ENCODE measurements at places on chromosomes 13 and 19.

DNA sequence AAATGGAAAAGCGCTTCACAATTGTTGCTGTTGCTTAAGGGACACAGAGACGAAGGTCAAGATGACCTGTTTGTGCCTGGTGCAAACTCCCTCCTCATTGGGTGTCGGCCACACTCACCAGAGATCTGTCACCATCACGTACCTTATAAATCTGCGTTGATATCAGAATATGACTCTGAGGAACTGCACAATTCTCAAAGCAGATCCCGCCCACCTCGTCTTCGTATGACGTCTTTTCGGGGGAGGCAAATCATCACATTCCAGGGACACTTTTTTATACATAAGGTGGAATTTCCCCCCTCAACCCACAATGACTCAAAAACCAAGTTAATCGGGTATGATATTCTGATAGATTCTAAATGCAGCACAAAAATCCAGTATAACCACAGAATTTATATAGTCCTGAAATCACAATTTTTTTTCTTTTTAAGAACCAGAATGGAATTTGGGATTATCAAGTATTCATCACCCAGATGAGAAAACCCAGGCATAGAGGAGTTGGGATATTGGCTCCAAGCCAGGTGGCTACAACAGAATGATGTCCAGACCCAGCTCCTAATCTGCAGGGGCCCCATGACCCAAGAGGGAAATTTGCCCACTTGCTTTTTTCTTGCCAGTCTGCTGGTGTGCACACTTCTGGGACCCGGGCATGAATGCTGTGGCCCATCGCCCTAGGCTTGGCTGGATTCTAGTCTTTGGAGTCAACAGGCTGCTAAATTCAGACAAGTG, 50.6 kb upstream of the MTIF3 start:
- DNase-seq, result no peak

DNA sequence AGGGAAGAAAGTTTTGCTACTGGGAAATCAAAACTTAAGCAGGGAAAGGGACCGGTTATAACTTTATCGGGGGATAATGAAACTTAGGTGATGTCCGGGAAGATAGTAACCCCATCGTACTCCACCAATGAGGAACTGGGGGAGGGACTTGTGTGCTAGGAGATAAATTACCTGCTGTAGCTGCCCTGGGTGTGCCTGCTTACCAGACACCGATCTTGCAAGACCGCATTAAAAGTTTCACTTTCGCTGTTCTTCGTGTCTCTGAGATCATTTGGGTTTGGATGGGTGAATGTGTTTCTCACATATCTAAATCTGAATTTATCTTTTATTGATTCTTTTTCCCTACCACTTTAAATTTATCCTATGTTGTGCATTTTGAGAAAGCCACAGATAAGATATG, 381.4 kb downstream of the SLITRK6 start:
- DNase-seq, result no peak

- no peak for DNase-seq
Measured at GRCh38 chr19:50300814-50301606, 28.2 kb downstream of the KCNC3 start.

DNA sequence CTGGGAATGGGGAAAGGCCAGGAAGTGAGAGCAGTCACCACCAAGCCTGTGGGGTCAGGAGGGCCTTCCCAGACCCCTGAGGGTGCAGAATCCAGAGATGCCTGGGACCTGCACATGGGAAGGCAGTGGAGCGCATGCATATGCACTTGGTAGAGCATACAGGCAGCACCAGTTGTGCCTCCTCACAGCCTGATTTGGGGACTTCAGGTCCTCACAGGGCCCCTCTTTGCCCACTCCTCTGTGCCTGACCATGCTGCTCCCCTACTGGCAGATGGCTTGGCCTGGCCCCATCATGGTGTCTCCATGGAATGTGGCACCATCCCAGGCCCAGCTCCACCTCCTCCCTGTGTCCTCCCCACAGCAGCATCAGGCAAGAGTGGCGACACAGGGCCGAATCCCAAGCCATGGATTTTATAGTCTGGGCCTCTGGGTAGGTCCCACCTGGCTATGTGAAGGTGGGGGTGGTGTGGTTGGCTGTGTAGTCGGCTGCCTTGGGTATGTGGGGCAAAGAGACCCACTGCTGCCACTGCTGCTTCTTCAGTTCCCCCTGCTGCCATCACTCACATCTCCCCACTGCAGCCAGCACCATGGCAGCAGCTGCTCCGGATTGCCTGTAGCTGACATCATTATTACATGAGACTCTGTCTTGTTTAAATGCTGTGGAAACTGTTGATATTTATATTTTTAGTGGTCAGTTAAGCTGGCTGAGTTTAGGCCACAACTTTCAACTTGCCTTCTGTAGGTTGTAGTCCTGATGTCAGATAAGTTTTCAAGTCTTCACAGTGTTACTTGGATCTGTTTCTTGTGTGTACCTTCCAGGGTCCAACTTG, 247.0 kb downstream of the GPC6 start:
- DNase-seq, result no peak

GRCh38 chr19:10797078-10797477, 38.9 kb downstream of the TMED1 start:
- DNase-seq, result no peak

DNA sequence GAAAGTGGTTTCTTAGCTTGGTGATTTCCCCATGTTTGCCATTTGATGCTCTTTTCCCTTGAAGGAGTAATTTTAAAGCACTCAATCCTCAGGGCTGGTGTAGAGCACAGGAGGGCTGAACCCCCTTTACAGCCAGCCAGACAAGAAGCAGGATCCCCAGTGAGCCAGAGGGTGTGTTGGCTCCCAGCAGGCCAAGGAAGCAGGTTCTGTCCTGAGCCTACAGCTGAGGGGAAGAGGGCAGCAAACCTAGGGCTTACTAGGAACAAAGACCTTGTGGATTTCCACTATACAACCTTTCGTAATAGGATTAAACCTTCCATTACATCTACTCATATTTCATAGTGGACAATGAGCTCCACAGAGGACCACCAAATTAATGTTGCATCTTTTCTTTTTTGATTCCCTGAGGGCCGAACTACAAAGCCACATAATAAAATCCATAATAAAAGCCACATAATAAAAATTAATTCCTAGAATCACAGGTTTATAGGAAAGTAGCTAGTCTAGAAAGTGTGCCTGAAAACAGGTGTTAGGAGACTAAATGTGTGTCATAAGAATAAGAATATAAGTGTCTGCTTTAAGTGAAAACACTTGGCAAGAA, 300.2 kb downstream of the DCLK1 start:
- DNase-seq, result no peak

All from NCI-H187 treated with DMSO at 0.1 percent for 48 hours (cell line).